ENCODE measurements at places on chromosomes 1 and 21.

GRCh38 chr1:102252731-102253505 is 256.2 kb upstream of the OLFM3 start:
- no peak for DNase-seq

DNA sequence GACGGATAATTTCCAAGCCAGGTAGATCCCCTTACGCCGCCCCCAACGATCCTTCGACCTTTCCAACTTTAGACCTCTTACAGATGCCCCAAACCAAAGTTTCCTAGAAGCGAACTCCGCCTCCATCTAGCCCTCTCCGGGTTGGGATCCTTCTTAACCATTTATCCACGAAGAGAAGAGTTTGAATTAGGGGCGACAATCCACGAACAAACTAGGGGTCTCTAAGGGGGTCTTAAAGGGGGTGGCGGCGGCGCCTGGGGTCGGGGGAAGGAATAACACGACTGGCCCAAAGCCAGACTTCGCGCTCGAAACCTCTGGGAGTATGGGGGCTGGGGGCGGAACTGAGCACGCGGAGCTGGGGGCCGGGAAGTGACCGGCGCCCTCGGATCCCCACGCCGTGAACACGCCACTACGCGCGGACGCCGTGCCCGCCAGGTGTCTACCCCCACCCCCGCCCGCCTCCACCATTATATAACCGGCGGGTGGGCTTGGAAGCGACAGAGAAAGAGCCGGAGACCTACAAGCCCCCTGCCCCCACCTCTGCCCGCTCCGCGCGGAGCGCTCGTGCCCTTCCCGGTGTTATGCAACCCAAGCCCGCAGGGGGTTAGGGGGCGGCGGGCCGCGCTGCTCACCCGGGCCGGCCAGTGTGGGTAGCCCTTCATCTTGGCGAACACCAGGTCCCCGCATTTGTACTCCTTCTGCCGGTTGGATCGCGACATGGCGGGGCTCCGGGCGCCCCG is 594 bp downstream of the HDGF start:
- DNase-seq = no peak

GRCh38 chr1:7960867-7961215 is 670 bp upstream of the PARK7 start:
- no peak for DNase-seq

- DNase-seq = no peak
Measured at GRCh38 chr1:180167721-180168467, 13.2 kb downstream of the QSOX1 start.

GRCh38 chr1:211738691-211739301 is 63.4 kb upstream of the NEK2 start:
- DNase-seq = no peak
